ENCODE measurements at places on chromosomes 7 and 10.

GRCh38 chr10:20233423-20233822 is 417.2 kb downstream of the PLXDC2 start:
- no peak for DNase-seq

DNA sequence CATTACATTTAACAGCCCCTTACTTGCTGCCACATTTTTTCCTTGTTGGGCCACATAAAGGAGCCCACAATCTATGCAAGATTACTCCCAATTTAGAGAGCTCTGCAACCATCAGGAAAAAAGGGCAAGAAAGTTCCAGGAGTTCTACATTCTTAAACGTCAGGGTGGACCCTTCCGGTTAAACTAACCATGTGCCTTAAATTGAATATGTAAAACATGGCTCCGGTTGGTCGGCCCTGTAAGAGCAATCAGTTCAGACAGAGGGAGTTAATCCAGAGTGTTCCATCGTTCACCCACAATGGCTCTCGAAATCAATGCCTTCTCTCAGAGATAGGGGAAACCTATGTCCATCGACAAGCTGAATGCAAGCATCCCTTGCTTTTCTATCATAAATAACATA is 253.7 kb upstream of the PFKP start:
- DNase-seq, result no peak

DNA sequence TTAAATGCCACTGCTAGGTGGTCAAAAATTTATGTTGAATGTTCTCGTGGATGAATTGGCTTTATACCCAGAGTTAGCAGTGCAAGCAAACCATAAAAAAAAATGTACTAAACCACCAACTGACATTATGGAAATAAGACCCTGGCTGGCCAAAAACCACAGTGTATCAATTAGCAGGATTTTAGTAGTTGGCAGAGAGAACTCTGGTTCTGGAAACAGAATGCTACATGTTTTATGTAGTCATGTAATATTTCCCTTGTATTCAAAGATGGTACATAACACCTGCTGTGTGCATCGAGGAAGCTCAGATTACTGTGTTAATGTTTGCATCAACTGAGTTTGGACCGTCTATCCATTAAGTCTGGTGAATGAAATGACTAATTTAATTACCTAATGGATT is 618.5 kb downstream of the CCSER2 start:
- no peak for DNase-seq

DNA sequence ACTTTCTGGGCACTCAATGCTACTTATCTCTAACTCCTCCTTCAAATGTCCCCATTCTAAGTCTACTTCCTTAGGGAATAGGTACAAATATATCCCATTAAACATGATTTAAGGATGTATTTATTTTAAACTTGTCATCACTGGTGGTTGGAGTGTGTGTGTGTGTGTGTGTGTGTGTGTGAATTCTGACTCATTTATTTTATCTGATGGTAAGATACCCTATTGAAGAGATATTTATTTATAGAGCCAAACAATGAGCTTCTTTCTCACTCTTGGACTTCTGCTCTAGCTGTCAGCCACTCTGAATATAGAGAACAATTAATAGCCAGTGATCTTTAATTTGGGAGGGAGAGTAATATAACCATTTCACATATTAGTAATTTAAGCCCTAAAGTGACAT is 17.8 kb upstream of the MAGI2 start:
- DNase-seq, result no peak

GRCh38 chr10:30412901-30413300 is 21.1 kb upstream of the MAP3K8 start:
- no peak for DNase-seq

DNA sequence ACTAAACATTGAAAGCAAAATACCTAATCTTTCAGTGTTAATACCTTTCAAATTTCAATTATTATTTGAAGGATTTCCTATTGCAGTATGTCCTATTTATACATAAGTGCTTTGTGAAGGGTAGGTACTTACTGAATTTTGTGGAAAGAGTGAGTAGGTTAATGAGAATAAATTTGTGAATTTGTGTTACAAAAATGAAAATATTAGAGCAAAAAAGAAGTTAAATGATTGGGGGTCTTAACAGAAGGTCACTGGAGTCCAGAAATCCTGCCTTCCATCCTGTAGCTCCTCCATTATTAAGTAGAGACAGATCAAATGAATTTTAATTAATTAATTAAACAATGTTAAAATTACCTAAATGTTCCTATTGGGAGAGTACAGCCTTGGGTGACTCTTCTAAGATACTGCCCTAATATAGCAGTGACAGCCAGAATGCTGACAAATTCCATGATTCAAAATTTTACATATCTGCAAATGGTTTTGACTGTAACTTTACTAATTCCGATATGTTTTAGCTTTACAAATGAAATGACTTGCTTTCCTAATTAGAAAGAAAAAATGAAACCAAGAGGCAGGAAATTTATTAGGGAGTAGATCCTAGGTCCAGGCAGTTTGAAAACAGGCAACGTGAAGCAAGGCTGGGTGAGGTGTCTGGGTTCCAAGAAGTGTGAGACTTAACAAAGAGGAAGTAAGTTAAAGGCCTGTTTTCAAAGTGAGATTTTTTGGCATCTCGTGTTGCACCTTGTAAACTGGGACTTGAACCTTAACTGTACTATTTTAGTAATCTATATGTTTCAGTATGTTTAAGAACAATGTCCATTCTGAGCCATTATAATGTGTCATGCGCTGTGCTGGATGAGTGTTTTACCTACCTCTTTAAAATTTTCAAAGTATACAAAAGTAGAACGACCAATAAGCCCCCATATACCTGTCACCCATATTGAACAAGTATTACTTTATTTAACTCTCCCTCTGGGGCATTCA is 1.5 kb downstream of the PIK3CG start:
- DNase-seq, result no peak

GRCh38 chr10:74645692-74646091 is 180.7 kb upstream of the KAT6B start:
- DNase-seq, result no peak

DNA sequence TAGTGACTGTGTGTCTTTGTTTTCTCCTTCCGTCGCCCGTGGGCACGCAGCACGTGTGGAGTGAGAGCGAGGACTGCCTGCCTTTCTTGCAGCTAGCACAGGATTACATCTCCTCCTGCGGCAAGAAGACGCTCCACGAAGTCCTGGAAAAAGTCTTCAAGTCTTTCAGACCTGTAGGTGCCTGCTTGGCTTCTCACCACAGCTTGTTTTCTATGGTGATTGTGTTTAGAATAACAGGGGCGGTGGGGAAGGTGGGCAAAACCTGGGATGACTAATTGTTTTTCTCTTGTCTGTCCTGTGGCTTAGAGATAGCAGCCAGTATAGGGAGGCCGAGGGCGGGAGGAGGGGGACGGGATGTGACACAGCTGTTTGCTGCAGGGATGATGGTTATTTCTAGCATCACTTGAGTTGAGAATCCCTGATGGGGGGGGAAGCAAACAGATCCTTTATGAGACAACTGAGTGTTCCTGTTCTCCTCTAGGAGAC is 11.4 kb downstream of the MTURN start:
- DNase-seq, result no peak

- no peak for DNase-seq
These were observed 23.9 kb downstream of the ITGA8 start for GRCh38 chr10:15695852-15696251.

GRCh38 chr7:43694399-43694748 is 34.9 kb downstream of the COA1 start:
- no peak for DNase-seq

DNA sequence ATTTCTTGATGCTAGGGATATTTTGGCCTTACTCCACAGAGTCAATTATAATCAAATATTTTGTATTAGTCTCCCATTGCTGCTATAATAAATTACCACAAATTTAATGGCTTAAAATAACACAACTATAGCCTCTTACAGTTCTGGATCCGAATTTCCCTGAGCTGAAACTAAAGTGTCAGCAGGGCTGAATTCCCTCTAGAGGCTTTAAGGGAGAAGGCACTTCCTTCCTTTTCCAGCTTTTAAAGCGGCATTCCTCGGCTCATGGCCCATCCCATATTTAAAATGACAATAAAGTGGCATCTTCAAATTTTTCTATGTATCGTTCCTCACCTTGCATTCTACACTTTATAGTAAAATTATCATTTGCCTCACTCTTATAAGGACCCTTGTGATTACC is 421.4 kb upstream of the ZWINT start:
- DNase-seq, result no peak

DNA sequence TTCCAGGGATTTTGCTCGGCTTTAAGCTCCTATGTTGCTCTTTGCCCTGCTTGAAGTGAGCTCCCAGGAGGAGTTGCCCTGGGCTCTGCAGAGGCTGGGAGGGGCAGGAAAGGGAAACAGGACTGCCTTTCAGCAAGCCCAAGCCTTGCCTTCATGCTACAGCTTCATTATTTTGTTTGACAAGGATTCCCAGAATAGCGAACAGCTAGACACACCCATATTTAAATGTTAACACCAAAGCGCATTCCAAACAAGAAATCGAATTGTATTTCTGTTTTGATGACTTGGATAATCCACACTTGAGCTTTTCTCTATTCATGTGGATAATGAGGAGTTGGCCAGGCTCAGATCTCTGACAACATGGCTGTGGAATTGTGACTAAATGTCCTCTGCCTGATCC is 6.3 kb downstream of the KIAA1217 start:
- no peak for DNase-seq

GRCh38 chr7:144032985-144033709 is 15.6 kb upstream of the OR2A5 start:
- DNase-seq, result no peak

GRCh38 chr7:27453702-27454405 is 208.8 kb downstream of the HIBADH start:
- DNase-seq, result no peak

- no peak for DNase-seq
These were observed 50.1 kb downstream of the HK1 start for GRCh38 chr10:69328380-69328735.

DNA sequence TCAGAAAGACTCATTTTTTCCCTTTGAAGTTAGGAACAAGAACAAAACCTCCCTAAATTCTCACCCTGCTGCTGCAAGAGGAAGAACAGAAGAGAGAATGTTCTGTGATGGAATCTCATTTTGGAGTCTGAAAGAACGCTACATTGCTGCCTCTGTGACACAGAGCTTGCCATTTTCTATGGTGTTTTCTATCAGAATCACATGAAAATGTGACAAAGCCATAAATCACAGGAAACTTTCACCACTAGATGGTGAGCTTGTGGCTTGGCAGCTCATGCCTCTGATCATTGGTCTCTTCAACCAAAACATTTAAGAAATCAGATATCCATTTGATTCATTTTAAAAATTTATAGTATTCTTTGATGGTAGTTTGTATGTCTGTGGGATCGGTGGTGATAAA is 82.9 kb downstream of the CADPS2 start:
- peak; percentile 12 for DNase-seq

GRCh38 chr7:48505051-48505450 is 333.8 kb downstream of the ABCA13 start:
- no peak for DNase-seq

- peak; percentile 88 for DNase-seq
These were observed 666 bp upstream of the MAP3K8 start for GRCh38 chr10:30433306-30433729.

DNA sequence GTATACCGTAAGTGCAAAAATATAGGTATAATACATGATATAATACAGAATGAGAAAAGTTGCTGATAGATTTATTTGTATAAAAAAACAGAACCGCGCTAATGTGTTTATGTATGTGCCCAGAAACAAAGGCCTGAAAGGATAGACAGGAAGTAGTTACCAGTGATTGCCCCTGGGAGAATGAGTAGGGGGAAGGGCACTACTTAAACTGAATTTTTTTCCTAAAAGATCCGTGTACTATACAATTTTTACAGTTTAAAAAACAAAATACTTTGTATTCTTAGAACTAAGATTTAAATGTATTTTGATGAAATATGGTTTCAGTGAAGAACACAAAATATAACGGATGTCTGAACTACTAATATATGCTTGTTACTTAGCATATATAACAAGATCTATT is 2.9 kb downstream of the IPMK start:
- DNase-seq, result no peak

DNA sequence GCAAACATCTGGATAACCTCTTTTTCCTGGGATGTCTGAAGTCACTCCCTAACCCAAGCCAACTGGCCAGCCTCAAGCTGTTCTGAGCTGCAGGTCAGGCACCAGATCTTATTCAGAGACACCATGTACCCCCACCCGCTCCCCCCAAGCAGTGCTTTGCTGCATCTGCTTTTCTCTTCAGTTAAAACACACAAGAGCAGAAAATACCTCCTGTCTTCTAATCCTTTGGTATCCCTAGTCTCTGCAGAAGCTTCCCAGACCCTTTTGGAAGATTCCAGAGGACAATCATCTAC is 3.0 kb downstream of the ZNF488 start:
- DNase-seq, result no peak

- DNase-seq, result no peak
These were observed 72.3 kb upstream of the PHYHIPL start for GRCh38 chr10:59104186-59104585.

DNA sequence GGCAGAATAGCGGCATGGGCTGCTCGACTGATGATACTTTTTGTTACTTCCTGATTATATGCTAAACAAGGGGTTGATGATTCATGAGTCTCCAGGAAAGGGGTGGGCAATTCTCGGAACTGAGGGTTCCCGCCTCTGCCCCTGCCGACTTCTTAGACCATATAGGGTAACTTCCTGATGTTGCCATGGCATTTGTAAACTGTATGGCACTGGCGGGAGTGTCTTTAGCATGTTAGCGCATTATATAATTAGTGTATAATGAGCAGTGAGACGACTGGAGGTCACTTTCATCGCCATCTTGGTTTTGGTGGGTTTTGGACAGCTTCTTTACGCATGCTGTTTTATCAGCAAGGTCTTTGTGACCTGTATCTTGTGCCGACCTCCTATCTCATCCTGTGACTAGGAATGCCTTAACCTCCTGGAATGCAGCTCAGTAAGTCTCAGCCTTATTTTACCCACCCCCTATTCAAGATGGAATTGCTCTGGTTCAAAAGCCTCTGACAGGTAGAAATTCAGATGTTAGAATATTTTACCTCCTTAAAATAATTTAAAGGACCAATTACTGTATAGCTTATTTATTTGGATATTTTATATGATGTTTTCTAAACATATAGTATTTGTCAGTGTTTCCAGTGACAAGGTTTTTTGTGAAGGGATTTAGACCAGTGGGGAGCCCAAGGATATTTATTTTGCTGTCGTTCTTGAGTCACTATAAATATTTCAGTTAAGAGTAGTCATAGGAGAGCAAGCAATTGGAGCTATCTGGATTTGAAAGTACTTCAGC is 90.1 kb upstream of the PIK3CG start:
- peak; percentile 94 for DNase-seq

DNA sequence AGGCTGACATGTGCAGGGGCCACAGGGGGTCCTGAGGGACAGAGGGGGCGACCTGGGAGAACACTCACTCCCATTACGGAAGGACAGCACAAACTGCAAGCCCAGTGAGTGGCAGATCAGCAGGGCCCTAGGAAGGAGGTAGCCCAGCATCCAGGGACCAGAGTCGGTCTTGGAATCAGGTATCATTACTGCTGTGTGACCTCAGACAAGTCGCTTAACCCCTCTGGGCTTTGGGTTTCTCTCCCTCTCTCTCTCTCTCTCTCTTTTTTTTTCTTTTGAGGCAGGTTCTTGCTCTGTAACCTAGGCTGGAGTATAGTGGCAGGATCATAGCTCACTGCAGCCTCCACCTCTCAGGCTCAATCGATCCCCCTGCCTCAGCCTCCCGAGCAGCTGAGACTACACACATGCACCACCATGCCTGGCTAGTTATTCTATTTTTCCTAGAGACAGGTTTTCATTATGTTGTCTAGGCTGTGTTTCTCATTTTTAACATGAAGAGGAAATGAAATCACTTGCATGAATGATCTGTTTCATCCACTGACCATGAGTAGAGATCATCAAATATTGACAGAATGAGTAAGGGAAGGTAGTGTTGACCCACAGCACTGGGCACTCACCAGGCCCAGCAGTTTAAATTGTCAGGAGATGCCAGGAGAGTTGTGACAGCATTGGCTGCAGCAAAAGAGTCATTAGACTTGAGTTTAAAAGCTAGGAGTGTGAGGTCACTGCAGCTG is 49.4 kb downstream of the BUB3 start:
- DNase-seq, result peak; percentile 21

Data from Caki2 (cell line).